ENCODE measurements at places on chromosomes 12 and 14.

- no peak for DNase-seq
These were observed 82.4 kb downstream of the ARL6IP4 start for GRCh38 chr12:123062681-123063486.

GRCh38 chr14:85466678-85467077, 63.3 kb upstream of the FLRT2 start:
- no peak for DNase-seq

- DNase-seq = no peak
These were observed 268.7 kb downstream of the TTC6 start for GRCh38 chr14:37864128-37864527.

GRCh38 chr12:2876431-2877046, 435 bp downstream of the FOXM1 start:
- no peak for DNase-seq

DNA sequence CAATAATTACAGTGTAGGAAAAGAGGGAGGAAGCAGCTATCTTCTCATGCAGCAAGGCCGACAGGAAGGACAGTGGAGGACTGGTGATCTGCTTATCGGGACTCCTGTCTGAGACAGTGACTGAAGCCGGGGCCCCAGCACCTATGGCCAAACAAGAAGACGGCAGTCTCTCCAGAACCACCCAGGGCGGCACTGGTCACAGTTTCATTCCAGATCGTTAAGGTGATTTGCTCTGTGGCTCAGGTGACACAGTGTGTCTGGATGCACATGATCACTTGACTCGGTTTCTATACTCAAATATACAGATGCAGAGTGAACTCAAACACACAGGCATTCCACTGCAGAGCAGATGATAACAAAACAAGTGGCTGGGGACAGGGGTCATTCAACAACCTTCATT, 52.1 kb upstream of the CORO1C start:
- no peak for DNase-seq

GRCh38 chr12:71161591-71161990, 3.8 kb upstream of the TSPAN8 start:
- DNase-seq = no peak

- DNase-seq = no peak
These were observed 316.9 kb downstream of the DAD1 start for GRCh38 chr14:22271838-22272799.

DNA sequence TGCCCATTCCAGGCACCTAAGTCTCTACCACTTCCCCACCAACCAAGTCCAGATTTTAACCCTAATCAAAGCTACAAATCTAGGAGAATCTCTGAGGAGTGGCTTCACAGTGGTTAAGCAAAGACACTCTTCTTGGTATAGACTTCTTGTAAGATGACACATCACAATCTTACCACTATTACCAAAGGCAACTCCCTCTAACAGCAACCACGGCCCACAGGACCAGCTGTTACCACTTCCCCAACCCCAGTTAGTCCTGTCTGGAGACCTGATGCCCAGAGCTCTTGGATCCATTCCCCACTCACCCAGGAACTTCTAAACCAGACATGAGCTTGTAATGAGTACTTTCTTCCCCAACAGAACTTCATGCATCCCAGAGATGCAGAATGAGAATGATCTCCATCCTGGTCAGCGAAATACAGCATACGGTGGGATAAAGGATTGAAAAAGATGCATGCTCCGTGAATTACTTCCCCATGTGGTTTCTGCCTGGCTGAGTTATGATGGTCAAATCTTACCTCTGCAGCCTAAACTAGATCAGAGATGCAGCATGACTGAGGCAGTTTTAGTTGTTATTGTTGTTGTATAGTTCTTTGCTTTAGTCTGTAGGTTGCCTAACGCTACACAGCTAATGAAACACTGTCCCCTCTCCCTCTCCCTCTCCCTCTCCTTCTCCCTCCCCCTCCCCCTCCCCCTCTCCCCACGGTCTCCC, 87.7 kb upstream of the FOXN3 start:
- no peak for DNase-seq

DNA sequence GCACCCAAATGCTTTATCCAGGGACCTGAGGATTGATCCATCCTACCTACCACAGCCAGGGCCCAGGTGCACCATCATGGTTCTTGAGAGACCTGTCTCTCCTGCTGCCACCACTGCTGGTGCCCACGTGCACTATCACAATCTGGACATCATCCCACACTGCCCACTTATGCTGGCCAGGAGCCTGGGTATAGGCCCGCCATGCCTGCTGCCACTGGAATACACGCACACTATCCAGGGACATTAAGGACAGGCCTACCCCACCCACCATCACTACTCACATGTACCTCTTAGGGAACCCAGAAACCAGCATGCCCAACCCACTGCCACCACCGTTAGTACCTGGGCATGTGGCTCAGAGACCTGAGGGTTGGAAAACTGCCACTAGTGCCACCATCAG, 207.7 kb downstream of the NELL2 start:
- DNase-seq = no peak

GRCh38 chr12:42510823-42511222, 78.7 kb downstream of the PRICKLE1 start:
- no peak for DNase-seq

- DNase-seq = no peak
These were observed 145.4 kb downstream of the RPAP3 start for GRCh38 chr12:47560415-47560814.

DNA sequence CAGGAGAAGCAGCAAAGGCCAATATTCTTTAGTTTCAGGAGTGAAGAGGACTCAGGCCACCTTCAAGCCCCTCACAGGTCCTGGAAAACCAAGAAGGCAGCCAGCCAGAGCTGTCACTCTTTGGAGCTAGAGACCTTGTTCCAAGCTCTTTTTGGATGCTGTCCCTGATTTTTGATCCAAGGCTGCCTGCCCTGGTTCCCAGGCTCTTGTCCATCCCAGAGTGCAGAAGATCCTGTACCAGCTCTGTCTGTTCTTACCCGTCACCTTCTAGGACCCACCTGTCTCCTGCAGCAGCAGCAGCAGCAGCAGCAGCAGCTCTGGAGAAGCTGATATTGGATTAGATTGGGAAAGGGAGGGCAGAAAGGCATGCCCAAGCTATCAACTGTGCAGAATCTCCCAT, 157.1 kb upstream of the NEDD1 start:
- no peak for DNase-seq

GRCh38 chr14:20644520-20644919, 3.0 kb upstream of the OR6S1 start:
- DNase-seq = no peak

DNA sequence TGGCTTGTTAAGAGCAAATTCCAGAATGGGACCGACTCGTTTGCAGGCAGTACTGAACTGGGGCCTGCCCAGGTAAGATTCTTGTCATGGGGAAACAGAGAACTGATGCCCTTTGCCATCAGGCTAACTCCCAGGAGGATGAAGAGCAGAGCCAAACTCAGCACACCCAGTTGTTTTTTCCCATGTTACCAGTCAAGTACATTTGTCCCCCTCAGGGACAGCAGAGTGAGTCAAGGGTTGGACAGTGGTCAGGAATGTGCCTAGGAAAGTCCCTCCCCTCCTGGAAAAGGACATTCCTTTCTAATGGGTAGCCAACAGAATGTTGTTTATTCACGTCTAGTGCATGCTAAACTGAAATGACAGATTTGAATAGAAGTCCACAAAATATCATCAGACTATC, 1.6 kb downstream of the ART4 start:
- DNase-seq = no peak

Measured in stimulated activated CD8-positive, alpha-beta memory T cell treated with anti-CD3 and anti-CD28 coated beads, Interleukin-2, amount 100 ng/mL, for 1 hour (primary cell).